ENCODE measurements at places on chromosomes 11 and 22.

GRCh38 chr11:87453531-87454089 is 415.9 kb downstream of the TMEM135 start:
- no peak for DNase-seq

GRCh38 chr11:122071709-122072202 is 44.3 kb downstream of the BLID start:
- DNase-seq: peak; percentile 77

GRCh38 chr11:59559886-59560285 is 48.5 kb downstream of the OR4D9 start:
- DNase-seq: no peak

- no peak for DNase-seq
Measured at GRCh38 chr11:12792590-12792989, 118.4 kb downstream of the TEAD1 start.

GRCh38 chr22:30248484-30248883 is 1.9 kb upstream of the LIF start:
- no peak for DNase-seq

DNA sequence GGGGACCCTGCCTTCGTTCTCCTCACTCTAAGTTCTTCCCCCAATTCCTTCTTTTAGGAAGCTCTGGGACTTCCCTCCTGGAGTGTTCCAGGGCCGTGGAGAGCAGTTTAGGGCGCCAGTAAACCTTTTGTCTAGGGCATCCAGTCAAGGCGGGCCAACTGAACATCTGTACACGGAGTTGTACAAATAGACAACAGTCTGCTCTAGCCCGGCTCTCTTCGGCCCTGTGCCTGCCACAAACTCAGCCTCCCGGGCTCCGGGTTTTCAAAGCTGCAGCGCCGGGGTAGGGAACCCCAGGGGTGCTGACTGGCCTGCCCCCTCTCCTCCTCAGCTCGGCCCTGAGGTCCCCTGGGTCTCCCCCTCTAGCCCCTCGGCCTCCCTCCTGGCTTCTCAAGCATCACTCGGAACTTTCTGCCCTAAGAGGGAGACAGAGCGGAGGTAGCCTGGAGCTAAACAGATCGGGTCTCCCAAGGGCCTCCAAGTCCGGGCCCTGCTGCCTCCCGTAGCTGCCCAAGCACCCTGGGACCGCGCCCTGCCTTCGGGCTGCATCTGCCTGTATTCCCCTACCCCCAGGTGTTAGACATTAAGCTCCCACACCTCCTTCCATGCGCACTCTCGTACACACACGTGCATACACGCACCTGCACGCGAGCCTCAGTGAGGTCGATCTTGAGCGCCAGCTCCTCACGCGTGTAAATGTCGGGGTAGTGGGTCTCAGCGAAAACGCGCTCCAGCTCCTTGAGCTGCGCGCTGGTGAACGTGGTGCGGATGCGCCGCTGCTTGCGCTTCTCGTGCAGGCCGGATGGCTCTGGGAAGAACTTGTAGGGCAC is 3.3 kb downstream of the PHOX2A start:
- no peak for DNase-seq

DNA sequence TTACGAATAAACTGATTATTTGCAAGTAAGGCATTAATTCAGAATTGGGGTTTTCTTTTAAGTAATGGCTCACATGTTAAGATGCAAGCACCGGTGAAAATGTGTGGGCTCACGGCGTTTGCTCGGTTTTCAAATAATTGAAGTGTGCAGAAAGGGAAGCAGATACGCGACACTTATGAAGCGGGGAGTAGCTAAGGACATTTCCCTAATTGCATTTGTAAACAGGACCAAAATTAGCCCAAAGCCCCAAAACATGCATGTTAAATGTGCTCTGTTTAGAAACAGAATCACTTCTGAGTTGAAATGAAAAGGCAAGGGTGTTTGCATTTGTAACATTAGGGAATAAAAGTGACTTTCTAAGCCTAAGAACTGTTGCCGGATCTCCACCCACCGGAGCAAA is 61.3 kb downstream of the ELFN2 start:
- DNase-seq: no peak

DNA sequence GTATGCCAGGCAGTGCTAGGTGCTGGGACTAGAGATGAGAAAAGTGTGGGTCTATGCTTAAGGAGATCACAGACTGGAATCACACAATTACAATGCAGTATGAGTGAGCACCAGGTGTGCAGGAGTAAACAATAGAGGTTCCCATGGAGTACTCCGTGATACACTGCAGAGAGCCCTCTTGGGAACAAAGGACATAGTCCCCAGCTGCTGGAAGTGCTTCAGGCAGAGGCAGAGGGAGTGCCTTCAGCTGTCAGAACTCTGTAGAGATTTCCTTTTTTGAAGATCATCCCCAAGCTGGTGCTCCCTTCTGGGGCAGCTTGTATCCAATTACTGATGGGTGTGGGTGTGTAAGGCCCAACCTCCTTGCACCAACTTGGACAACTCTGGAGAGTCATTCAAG is 143.5 kb upstream of the PLET1 start:
- no peak for DNase-seq

DNA sequence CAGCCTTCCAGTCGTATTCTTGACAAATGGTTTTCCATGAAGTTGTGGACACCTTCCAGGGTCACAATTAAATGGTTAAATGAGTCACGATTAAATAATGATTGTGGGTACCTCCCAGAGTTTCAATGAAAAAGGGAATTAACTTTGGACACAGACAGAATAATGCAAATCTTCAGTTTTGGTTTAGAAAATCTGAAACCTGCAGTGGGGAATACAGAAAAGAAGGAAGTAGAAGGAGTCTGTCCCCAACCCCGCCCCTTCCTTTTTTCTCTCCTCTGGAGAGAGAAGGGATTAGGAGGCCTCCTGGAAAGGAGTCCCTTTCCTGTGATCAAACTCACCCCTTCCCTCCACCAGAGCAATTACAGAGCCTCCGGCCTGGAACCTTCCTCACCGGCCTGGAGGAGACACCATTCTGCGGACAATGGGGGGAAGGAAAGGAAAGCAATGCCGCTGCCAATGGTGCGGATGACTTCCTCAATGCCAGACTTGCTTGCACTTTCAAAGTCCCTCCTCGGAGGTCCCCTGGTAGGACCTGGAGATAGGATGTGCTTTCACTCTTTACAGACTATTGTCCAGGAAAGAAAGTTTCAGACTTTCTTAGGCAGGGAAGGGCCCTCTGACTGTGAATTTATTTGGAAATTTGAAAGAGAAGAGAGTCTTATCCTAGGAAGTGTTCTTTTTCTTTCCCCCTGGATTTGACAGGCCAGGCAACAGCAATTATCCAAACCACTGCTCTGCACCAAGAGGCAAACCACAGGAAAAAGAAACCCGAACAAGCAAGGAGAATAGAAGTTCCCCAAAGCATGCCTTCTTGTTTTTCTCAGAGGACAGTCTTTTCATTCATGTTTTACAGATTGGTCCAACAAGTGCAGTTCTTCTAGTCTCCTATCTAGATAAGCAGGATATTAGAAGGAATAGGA is 86.8 kb downstream of the PTPRJ start:
- no peak for DNase-seq
